ENCODE measurements at places on chromosomes 7 and 10.

DNA sequence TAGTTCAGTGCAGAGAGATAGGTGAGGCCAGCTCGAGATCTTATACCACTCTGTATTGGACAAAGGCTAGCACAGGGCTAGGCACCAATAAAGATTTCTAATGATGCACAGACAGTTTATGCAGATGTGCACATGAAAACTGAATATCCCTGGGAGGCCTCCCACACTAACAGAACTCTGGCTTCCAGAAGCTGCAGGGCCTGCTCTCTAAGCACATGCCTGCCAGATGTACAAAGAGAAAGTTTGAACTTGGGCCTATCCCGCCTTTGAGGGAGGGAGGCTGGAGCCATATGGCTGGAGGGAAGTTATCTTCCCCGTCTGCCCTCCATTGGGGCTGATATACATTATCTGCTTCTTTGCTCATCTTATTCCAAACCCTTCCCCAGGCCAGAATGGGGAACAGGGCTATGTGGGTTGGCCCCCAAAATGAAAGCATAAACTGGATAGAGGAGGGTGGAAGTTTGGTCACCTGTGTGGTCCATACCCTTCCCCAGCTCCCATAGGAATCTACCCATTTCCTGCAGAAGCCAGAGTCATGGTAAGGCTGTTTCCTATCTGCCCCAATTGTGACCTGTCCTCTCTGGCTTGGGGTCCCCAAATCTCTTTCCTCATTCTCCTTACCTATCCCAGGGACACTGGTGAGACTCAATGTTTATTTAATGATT, 3.8 kb downstream of the KAZALD1 start:
- DNase-seq: no peak

DNA sequence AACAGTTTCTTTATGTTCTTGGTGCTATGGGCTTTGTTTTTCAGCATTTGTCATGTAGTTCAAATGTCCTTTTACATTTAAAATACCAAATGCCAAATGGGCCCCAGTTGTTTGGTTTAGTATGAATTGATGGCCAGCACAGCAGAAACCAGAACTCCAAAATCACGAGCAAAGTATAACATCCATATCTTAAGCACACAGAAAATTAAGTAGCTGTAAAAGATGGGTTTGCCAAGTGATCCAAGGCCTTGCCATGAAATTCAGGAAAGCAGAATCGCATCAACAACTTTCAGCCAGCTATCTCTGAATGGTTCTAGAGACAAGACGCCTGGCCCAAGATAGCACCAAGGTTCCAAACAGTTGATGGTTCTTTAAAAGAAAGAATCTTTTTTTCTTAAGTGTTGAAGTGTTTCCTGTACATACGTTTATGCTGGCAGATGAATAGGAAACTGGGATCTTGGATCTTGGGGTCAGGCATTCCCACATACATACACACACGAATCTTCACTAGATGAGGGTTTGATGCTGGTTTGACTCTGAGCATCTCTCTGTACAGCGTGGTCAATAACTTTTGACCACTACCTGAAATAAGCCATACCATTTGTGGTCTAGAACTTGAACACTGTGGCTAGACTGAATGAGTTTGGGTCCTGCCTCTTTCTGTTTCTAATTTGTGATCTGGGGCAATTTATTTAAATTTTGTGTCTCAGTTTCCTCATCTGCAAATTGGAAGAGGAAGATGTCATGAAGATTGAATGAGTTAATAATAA, 711.8 kb downstream of the KCNMA1 start:
- DNase-seq: no peak

DNA sequence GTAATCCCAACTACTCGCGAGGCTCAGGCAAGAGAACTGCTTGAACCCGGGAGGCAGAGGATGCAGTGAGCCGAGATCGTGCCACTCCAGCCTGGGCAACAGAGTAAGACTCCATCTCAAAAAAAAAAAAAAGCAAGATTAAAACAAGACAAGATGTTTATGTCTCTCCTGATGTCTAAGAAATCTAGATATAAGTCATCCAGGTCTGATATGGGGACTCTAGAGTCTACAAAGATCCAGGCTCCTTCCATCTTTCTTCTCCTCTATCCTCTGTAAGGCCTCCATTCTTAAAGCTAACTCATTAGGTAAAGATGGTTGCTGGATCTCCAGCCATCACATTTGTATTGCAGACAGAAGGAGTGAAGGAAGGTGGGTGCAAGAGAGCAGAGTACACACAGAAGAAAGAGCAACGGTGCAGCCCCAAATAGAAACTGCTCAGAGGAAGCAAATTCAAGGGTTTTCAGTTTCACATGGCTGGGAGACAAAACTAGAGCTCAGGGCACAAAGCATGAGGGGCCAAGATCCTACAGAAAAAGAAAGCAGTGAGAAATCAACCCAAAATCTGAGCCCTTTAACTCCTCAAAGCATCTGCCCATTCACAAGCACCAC, 57.6 kb downstream of the USP6NL start:
- DNase-seq: peak; percentile 22

DNA sequence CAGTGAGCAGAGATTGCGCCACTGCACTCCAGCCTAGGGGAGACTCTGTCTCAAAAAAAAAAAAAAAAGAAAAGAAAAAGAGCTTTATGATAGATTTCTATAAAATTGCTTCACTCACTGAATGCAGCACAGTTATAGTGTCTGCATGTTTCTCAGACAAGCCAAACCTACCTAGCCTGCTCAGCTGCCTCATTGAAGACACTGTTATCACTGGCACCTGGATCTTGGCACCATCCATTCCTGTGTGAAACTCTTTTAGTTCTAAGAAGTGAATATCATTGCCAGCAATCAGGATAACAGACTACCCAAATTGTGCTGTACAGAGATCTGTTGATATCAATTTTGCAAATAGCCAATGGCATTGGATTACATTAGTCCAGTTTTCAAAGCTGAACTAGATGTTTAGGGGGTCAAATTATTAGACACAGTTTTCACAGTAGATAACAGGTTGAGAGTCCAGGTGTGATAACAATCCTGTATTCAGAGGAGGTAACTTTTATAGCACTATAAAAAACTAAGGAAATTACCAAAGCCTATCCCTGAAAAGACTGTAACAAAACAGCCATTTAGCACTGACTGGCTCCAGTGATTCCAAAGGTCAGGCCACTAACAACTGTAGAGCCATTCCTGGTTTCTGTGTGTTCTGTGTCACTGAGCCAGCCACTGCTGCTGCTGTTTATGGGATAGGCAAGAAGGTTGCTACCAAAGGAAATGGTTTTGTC, 17.1 kb downstream of the PDSS1 start:
- DNase-seq: no peak

- DNase-seq: no peak
Observed at GRCh38 chr7:53504914-53505313, 469.5 kb downstream of the POM121L12 start.

DNA sequence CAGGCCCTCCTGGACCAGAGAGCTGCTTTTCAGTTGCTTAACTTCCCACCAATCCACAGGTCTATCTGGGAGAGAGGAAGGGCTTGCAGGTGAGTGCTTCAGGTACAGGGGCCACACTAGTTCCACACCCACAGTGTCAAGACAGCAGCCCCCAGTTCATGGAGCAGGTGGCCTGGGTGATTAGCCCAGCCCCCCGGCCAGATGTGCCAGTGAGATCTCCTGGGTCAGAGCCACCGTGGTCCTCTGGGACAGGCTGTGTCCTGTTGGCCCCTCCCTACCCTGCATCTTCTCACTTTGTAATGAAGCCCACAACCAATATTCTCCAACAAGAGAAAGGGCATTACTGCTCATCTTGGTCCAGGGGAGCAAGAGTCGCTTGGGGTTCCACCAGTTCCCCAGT, 30.6 kb downstream of the DRGX start:
- no peak for DNase-seq

DNA sequence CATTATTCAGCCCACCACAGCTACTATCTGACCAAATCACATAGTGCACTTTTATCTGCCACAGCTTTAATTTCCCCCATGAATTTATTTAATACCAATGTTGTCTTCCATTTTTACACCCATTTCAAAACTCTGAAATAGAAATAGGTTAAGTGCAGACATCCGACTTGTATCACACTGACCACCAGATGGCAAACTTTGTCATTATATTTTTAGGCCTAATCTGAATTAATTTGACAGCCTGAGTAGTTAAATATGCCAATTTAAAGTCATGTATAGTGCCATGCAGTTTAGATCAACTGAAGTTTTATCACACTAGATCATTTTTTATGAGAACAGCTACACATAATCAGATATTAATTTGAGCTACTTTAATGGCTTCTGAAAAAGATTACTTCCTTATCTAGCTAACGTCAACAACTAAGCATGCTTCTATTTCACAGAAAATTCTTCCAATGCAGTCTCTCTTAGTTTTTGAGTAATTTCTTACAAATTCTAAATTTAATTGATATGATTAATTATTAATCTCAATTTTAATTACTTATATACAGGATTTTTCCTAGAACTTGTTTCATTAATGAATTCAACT, 566.4 kb downstream of the GFRA1 start:
- DNase-seq: no peak

- peak; percentile 78 for DNase-seq
Observed at GRCh38 chr10:6062101-6062771, at the start of gene IL2RA. TSS of gene IL2RA (minus strand) at chr10:6062367. CDS start at chr10:6062151, 216 bp downstream.

DNA sequence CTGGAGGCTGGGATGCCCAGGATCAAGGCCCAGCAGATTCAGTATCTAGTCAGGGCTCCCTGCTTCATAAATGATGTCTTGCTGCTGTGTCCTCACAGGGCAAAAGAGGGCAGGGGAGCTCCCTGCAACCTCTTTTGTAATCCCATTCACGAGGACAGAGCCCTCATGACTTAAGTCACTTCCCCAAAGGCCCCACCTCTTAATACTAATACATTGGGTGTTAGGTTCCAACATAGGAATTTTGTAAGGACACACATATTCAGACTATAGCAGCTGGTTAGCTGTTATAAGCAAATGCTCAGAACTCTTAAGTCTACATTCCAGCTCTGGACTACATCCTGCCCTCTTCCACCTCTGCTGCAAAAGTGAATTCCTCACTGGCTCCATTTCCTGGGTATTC, 63.0 kb downstream of the VOPP1 start:
- no peak for DNase-seq

DNA sequence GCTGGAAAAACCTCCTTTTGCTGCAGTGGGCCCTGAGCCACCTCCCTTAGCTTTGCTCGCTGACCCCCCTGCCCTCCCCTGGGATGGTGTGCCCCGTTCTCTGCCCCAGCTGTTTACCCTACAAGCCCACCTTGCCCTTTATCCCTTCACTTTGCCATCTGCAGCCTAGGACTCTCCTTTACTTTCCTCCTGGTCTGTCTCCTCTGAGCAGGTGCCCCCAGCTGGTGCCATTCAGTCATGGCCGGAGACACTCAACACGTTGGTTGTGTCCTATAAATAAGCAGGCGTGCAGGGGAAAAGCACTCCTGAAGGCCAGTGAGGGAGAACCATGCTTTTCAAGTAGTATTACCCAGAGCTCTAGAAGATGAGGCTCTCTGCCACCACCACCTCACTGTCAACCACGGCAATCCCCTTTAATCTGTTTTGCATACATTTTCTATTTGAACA, 6.1 kb downstream of the RASSF4 start:
- DNase-seq: no peak

- no peak for DNase-seq
Observed at GRCh38 chr7:69912141-69912540, 313.9 kb downstream of the AUTS2 start.

DNA sequence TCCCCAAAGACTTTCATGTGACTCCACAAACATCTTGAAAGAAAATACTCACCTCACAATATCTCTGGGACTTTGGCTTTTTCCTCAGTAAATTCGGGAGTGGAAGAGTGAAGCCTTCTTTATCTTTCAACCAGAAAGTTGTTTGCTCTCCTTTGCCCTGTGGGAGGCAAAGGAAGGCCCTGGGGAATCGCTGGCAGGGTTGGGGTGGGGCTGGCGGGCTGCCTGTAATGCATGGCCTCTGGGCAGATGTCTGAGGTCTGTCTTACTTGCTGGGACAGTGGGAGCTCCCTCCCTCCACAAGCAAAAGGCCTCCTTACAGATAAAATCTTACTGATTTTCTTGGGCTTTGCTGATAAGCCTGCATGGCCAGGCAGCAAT, 24.9 kb downstream of the TECTB start:
- DNase-seq: no peak

DNA sequence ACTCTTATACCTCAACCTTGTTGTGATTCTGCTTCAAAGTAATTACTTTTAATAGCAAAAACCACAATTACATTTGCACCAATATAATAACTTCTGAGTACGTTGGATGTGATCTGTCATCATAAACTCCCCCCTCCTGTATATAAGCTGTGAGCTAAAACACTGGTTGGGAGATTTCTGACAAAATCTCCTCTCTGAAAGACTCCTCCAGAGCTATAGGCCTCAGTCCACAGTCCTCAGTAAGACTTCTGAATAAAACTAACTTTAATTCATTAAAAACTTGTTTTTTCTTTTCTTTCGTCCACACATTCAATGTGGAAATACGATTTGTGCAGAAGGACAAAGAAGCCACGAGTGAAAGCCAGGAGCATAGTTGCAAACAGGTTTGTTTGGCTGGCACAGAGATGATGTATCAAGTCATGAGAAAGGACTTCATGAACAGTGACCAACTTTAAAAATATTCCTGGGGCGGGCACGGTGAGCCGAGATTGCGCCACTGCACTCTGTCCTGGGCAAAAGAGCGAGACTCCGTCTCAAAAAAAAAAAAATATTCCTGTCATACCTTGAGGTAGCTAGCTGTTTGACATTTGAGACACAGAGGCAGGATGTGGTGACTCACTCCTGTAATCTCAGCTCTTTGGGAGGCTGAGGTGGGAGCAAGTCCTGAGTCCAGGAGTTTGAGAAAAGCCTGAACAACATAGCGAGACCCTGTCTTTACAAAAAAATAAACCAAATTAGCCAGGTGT, 91.1 kb upstream of the ARHGAP21 start:
- DNase-seq: no peak

DNA sequence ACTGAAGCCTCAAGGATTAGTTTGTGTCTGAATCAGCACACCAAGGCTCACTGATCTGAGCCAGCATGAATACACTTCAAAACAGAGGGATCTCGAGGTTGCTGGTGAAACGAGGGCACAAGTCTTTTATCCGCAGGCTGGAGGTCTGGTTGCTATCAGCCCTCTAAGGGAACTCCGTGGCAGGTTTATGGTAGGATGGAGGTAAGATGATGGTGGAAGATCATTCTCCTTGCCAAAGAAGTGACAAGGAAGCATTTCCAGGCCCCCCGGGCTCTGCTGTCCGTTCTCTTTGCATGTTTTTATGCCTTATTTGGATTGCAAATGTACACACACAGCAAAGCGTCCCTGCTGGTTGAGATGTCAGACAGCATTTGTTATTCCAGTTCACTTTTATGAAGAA, 268.3 kb downstream of the ARHGAP12 start:
- no peak for DNase-seq

GRCh38 chr10:32650246-32650655, 204.3 kb downstream of the CCDC7 start:
- DNase-seq: no peak

- DNase-seq: no peak
Observed at GRCh38 chr7:157622000-157622399, 285.2 kb downstream of the DNAJB6 start.

Data from activated T-cell treated with anti-CD3 and anti-CD28 coated beads, Interleukin-2, amount 50 U/mL, for 72 hours (primary cell).